Adrenal gland (tissue), 19 donors: ENCODE measurements at places on chromosomes 11 and 22. TPM values are rescaled to one million over a fixed set of nuclear protein-coding genes. Genes with fewer than 3 reads are reported as not detected.

DNA sequence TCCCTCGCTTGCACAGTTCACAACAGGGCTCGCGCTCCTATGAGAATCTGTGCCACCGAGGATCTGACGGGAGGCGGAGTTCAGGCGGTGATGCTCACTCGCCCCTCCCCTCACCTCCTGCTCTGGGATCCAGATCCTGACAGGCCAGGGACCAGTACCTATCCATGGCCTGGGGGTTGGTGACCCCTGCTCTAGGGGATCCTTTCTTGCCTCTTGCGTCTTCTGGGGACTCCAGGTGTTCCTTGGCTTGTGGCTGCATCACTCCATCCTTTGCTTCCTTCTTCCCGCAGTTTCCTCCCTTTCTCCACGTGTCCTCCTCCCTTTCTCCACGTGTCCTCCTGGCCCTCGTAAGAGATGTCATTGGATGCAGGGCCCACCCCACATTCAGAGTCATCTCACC lies 30.6 kb upstream of the KRTAP5-7 start:
- H3K36me3 ChIP-seq: peaks cover 52% of the 10 kb centered on the region
- no peaks in the 10 kb centered on the region for H3K27me3 ChIP-seq
- no peak for DNase-seq
- H3K4me1 ChIP-seq: no peaks in the 10 kb centered on the region
- H3K4me3 ChIP-seq: no peak overlapping the region
- no peak overlapping the region for H3K27ac ChIP-seq

DNA sequence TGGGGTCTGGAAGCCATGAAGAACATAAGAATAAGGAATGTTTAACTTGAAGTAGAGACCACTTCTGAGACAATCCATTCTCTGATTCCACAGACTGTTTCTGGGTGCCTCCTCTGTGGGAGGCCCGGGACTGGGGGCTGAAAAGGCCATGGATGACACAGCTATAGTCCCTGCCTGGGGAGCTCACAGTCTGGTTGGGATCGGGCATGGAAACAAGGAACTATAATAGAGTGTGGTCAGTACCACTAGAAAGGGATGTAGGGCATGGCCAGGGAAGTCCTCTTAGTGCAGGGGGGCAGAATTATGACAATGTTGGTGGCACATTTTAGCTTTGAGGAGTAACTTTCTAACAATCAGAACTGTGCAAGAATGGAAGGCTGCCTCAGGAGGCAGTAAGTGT lies 9.2 kb upstream of the KCNE3 start:
- no peaks in the 10 kb centered on the region for H3K27me3 ChIP-seq
- H3K4me1 ChIP-seq: no peaks in the 10 kb centered on the region
- H3K27ac ChIP-seq: no peak overlapping the region
- H3K36me3 ChIP-seq: no peaks in the 10 kb centered on the region
- no peak for DNase-seq

DNA sequence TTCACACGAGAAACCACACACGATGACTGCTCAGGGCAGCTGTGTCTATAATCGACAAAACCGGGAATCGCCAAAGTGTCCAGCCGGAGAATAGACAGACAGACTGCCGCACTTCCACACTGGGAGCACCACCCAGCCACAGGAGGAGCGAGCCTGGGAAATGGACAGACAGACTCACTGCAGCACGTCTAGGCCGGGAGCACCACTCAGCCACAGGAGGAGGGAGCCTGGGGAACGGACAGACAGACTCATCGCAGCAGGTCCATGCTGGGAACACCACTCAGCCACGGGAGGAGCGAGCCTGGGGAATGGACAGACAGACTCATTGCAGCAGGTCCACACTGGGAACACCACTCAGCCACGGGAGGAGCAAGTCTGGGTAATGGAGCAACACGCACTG lies 137.2 kb downstream of the BRD1 start:
- H3K36me3 ChIP-seq: no peaks in the 10 kb centered on the region
- no peak overlapping the region for H3K4me3 ChIP-seq
- no peak overlapping the region for H3K27ac ChIP-seq
- peaks cover 32% of the 10 kb centered on the region for H3K27me3 ChIP-seq
- DNase-seq: no peak

GRCh38 chr22:21964918-21965484 lies 12.4 kb upstream of the PPM1F start:
- H3K36me3 ChIP-seq: peaks cover 76% of the 10 kb centered on the region
- no peak overlapping the region for H3K27ac ChIP-seq
- H3K4me1 ChIP-seq: peaks cover 17% of the 10 kb centered on the region

GRCh38 chr11:5131584-5132335 lies 6.4 kb downstream of the OR52A5 start:
- DNase-seq: no peak
- no peak overlapping the region for H3K4me3 ChIP-seq
- no peaks in the 10 kb centered on the region for H3K4me1 ChIP-seq

DNA sequence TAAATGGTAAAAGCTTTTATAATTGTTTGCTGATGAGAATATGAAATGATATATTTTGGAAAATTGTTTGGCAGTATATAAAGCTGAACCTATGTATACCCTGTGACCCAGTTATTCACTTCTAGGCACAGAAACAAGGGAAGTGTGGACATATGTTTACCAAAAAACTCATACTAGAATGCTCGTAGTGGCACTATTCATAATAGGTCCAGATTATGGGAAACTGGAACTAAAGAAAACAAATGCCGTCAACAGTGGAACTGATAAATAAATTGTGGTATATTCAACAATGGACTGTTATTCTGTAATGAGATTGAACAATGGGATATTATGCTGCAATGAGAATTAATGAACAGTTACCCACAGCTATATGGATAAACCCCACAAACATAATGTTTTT lies 32.8 kb downstream of the CSTPP1 start:
- no peak overlapping the region for H3K27ac ChIP-seq
- no peak for DNase-seq
- H3K4me3 ChIP-seq: no peak overlapping the region
- H3K4me1 ChIP-seq: no peaks in the 10 kb centered on the region

GRCh38 chr11:120751550-120751949 lies 240.0 kb downstream of the GRIK4 start:
- DNase-seq: no peak
- no peak overlapping the region for H3K4me3 ChIP-seq
- no peaks in the 10 kb centered on the region for H3K36me3 ChIP-seq
- H3K27me3 ChIP-seq: no peaks in the 10 kb centered on the region
- no peak overlapping the region for H3K27ac ChIP-seq
- no peaks in the 10 kb centered on the region for H3K4me1 ChIP-seq

DNA sequence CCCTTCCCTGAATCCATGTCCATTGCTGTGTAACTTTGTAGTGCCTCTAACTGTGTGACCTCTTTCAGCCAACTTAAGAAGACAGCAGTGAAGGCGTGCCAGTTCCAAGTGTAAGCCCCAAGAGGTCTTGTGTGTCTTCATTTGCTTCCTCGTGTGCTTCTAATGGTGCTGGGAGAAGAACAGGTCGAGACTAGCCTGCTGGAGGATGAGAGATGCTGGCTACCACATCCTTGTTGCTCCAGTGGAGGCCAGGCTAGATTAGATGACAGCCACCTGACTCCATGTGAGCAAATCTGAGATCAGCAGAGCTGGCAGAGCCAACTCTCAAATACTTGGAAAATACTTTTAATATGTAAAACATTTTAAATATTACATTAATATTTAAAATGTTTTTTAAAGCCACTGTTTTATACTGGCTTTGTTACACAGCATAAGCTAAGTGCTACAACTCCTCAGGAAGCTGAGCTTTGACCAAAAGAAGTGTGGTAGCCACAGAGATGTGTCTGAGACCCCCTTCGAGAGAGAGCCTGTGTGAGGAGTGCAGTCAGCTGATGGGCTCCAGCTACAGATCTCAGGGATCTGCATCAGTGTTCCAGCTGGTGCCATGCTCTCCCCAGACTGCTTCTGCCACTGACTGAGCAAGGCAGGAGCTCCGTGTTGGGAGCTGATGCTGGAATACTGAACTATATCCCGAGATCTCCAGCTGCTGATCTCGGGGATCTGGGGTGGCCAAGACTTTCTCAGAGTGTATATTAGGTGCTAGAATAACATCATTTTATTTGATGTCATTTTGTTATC lies 8.9 kb downstream of the KCNJ11 start:
- H3K4me1 ChIP-seq: no peaks in the 10 kb centered on the region
- H3K27me3 ChIP-seq: no peaks in the 10 kb centered on the region
- H3K36me3 ChIP-seq: no peaks in the 10 kb centered on the region
- no peak overlapping the region for H3K4me3 ChIP-seq
- DNase-seq: no peak

DNA sequence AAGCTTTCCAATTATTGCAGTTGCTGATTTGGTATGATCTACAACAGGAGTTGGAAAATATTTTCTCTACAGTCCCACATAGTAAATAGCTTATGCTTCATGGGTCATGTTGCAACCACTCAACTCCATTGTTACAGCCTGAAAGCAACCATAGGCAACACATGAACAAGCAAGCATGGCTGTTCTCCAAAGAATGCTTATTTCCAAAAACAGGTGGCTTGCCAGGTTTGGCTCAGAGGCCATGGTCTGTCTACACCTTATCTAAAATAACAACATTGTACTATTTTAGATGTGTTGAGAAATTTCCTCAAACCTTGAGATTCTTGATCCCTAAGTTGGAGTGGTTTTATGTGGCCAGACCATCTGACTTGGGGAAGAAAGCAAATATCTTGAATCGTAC lies 153.9 kb upstream of the MPPED2 start:
- DNase-seq: no peak
- no peaks in the 10 kb centered on the region for H3K36me3 ChIP-seq
- H3K27ac ChIP-seq: no peak overlapping the region
- H3K4me3 ChIP-seq: no peak overlapping the region

DNA sequence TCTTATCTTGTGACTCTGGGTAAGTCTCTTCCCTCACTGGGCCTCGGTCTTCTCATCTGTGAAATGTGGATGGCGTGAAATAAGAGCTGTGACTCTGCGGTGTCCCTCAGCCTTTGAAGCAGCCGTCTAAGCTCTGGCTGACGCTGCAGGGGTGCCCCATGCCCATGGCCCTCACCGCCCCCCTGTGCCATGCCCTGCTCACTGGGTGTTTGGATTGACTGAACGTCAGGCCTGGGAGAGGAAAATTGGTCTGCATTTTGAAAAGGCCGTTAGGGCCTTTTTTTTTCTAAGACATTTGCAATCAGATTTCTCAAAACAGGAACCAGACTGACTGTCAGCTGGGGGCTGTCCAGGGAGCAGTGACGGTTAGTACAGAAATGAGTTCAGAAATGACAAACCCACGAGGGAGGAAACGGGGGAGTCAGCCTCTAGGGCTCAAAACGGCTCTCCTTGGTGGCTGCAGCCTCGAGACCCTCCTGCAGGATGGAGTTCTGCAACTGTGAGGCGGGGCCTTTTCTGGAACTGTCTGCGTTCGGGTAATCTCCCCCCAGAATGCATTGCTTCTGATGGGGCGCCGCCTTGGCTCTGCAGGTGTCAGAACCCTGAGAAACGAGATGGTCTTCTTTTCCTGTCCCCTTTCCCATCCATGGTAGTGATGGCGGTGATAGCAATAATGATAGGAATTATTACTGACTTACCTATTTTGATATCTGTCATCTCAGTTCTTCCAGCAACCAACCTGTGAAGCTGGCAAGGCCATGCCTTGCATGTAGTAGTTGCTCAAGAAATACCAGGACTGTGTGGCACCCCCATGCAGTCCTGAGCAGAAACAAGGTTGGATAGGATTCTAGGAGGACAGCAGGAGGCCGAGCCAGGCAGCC lies 2.0 kb downstream of the GRK2 start:
- H3K27me3 ChIP-seq: no peaks in the 10 kb centered on the region
- H3K36me3 ChIP-seq: no peaks in the 10 kb centered on the region
- no peak overlapping the region for H3K4me3 ChIP-seq

- no peaks in the 10 kb centered on the region for H3K4me1 ChIP-seq
- no peak overlapping the region for H3K27ac ChIP-seq
- H3K4me3 ChIP-seq: no peak overlapping the region
- no peak for DNase-seq
- H3K27me3 ChIP-seq: no peaks in the 10 kb centered on the region
- no peaks in the 10 kb centered on the region for H3K36me3 ChIP-seq
Measured at GRCh38 chr11:64134963-64135362, 30.9 kb downstream of the MACROD1 start.

- H3K27ac ChIP-seq: peak overlapping the region; percentile 86
- no peaks in the 10 kb centered on the region for H3K27me3 ChIP-seq
- H3K36me3 ChIP-seq: no peaks in the 10 kb centered on the region
- peaks cover 27% of the 10 kb centered on the region for H3K4me1 ChIP-seq
- DNase-seq: no peak
Measured at GRCh38 chr11:77175021-77175842, 47.2 kb downstream of the MYO7A start.

DNA sequence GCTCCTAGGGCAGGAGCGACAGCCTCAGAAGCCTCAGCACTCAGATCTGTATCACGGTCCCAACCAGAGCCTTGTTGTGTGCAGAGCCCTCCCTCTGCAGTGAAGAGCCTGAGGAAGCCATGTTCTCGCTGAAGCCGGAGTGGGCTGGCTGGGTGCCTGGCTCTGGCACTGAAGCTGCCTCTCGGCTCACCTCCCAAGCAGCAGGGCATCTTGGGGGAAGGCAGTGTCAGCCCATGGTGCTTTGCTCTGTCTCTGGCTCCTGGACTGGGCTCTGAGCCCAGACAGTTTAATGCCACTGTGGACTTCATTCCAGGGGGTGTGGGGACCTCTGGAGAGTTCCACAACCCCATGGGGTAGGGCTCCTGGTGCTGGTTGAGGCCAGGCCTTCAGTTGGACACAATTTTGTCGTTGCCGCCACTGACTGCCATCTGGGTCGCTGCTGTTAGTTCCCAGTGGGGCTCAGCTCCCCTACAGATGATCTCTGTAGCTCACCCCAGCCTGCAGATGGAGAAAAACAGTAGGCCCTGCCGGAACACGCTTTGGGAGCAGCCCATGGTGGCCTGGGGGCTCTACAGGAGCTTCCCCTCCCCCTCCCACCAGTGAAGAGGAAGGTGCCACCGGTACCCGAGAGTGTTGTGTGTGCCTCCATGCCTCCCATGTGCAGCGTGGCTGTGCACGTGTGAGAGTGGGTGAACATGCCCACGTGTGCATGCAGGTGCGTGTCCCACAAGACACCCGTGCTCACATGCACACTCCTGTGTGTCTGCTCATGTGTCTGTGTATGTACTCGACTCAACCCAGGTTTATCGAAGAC lies 86.5 kb upstream of the B3GAT1 start:
- no peaks in the 10 kb centered on the region for H3K27me3 ChIP-seq
- H3K4me1 ChIP-seq: no peaks in the 10 kb centered on the region

DNA sequence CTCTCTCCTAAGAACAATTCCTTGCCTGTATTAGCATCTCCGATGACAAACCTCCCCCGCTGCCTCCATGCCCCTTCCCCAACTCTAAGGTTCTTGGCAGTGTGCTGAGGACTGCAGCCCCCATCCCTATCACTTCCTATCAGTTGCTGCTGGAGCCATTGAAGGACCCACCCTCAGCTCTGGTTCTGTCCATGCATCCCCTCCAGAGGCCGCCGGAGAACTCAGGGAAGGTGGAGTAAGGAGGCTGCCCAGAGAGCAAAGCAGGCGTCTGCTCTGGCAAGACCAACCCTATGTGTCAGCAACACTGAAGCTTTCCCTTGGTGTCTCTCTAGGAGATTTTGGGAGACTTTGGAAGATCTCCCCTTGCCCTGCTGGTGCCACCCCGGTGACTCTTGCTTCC lies 1139.5 kb downstream of the TBC1D22A start:
- no peaks in the 10 kb centered on the region for H3K27me3 ChIP-seq
- no peak for DNase-seq
- H3K27ac ChIP-seq: no peak overlapping the region
- H3K4me3 ChIP-seq: no peak overlapping the region
- no peaks in the 10 kb centered on the region for H3K4me1 ChIP-seq
- H3K36me3 ChIP-seq: no peaks in the 10 kb centered on the region

Gene NEFH
- 6.8 TPM for total RNA-seq

Gene OR52A1
- total RNA-seq: not detected

Gene SLC37A2
- total RNA-seq: 389 TPM

Gene ACR
- not detected for total RNA-seq

Gene TRIM6
- total RNA-seq: 5.3 TPM

Gene MYEOV
- total RNA-seq: 1.6 TPM

Gene NRGN
- 3.3 TPM for total RNA-seq

Gene MALAT1
- 17,143 TPM for total RNA-seq

Gene HSPB2
- 0.60 TPM for total RNA-seq
